ENCODE measurements at places on chromosomes 7 and 10. TPM values are rescaled to one million over a fixed set of nuclear protein-coding genes. Genes with fewer than 3 reads are reported as not detected.

Gene ARHGEF35
- 5.3 TPM for total RNA-seq

DNA sequence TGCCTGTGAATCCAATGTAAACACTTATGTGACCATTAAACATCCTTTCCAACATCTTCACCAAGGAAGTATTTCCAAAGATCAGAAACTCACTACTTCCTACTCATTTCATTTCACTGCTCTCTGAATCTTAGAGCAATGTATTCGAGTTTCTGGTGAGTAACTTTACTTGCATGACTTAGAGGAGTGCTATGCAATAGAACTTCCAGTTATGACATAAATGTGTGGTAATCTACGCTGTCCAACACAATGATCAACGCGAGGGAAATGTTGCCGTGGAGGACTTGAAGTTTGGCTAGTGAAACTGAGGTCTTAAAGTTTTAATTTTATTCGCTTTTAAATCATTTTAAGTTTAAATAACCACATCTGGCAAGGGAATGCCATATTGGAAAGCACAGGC lies 1326.3 kb downstream of the XPNPEP1 start:
- DNase-seq = no peak

DNA sequence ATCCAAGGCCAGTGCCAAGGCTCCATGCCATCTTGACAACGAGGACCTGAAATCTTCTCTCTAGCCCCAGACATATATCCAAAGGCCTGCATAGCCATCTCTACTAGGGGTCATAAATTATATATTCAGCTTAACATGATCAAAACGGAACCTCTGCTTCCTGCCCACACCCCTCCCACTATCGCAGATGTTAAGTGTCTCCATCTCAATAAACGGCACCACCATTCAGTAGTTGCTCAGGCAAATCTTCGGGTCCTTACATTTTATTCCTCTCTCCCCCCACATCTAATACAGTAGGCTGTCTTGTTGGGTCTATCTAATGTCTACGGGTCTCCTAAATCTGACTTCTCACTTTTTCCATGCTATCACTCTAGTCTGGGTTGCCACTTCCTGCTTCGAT lies 201.1 kb upstream of the PLXNA4 start:
- no peak for DNase-seq

- DNase-seq = no peak
Measured at GRCh38 chr10:112700215-112700671, 249.8 kb upstream of the TCF7L2 start.

Gene RNF148
- 2.2 TPM for total RNA-seq

Gene HTRA1
- total RNA-seq = 35.7 TPM

Gene POM121L12
- not detected for total RNA-seq

GRCh38 chr10:125055446-125055845 lies 104.9 kb downstream of the CTBP2 start:
- no peak for DNase-seq

Gene DDC
- total RNA-seq = 0.29 TPM

- no peak for DNase-seq
Measured at GRCh38 chr7:108014747-108015682, 12.1 kb upstream of the LAMB1 start.

GRCh38 chr7:138388673-138389491 lies 71.2 kb upstream of the TRIM24 start:
- DNase-seq = no peak

Gene PPIF
- total RNA-seq = 99.4 TPM

DNA sequence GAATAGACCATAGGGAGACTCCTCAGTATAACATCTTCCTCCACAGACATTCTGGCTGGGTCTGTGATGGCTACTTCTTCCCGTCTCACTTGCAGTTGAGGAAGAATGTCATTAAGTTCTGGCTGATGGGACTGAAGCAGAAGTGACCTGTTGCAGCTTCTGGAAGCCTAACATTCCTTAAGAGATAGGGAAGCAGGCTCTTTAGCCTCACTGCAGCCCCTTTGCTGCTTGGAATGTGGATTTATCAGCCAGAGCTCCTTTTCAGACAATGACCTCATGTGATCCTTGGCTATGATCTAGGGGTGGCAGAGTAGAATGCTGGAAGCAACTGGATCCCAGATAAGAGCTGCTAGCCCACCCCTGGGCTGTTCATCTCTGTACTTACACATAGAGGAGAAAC lies 142.5 kb downstream of the RNF216 start:
- DNase-seq = peak; percentile 32

GRCh38 chr7:95240921-95241320 lies 83.4 kb downstream of the PON1 start:
- no peak for DNase-seq

DNA sequence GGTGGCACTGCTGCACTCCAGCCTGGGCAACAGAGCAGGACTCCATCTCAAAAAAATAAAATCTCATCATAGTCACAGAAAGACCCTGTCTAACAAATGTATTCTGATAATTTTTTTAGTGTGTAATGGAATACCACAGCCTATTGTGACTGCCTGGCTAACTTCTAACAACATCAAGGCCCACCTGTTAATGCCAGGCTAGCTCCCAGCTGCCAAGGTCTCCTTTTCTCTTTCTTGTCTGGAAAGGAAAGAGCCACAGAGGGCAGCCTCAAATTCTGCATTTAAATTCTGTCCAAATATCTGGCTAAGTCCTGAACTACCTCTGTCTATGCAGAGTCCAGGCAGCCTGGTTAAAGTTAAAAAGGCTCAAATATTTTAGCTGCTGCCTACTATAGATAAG lies 700.9 kb downstream of the MAGI2 start:
- no peak for DNase-seq

GRCh38 chr10:31721096-31721495 lies 207.5 kb downstream of the ARHGAP12 start:
- no peak for DNase-seq

- DNase-seq = peak; percentile 39
Measured at GRCh38 chr7:148540041-148540738, 50.4 kb upstream of the C7orf33 start.

- no peak for DNase-seq
Measured at GRCh38 chr7:8176370-8177081, 85.4 kb downstream of the ICA1 start.

- DNase-seq = no peak
Measured at GRCh38 chr10:124866812-124867211, 65.2 kb downstream of the ABRAXAS2 start.

DNA sequence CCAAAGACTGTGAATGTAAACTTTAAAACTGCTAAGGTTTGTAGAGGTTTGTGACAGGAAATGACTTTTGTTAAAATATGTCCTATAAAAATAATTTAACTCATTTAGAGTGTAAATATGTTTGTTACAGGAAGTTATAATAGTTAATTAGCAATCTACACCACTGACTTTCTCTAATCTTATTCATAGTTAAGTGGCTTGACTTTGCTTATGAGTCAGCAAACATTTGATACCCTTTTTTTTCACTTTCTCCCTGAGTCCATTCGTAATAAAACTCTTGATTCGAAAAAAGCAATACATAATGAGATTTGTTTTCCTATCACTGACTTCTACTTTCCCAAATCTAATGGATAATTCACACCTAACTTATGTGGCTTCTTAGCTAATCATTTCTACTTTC lies 317.7 kb upstream of the SEMA3C start:
- peak; percentile 63 for DNase-seq

DNA sequence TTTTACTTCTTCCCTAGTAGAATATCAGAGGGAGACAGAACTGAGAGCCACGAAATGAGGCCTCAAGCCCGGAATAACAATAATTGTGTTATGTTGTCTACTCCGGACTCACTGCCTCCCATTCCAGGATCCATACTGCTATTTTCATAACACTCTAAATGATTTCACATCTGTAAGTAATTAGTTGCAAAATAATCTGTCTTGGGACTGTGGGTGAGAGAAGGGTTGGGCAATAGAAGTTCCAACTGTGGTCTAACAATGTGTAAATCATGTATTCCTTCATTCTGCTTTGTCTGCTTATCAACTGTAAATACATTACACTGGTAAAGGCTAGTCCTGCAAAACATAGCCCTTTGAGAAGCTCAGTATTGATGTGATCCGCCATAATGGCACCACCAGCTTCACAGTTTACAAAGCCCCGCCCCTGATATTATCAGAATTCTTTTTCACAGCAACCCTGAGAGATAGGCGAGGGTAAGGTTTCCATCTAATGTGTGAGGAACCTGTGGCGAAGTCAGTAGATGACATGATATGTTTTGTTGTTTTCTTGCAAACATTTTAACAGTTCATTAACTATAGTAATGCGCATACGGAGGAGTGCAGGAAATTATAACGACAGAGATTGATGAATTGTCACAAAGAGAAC lies 265.7 kb upstream of the BMPER start:
- no peak for DNase-seq

Gene IFIT3
- total RNA-seq = 5.3 TPM

- no peak for DNase-seq
Measured at GRCh38 chr10:106971411-106971831, 193.1 kb downstream of the SORCS1 start.

- DNase-seq = peak; percentile 18
Measured at GRCh38 chr7:44240983-44241510, 40.3 kb downstream of the YKT6 start.

DNA sequence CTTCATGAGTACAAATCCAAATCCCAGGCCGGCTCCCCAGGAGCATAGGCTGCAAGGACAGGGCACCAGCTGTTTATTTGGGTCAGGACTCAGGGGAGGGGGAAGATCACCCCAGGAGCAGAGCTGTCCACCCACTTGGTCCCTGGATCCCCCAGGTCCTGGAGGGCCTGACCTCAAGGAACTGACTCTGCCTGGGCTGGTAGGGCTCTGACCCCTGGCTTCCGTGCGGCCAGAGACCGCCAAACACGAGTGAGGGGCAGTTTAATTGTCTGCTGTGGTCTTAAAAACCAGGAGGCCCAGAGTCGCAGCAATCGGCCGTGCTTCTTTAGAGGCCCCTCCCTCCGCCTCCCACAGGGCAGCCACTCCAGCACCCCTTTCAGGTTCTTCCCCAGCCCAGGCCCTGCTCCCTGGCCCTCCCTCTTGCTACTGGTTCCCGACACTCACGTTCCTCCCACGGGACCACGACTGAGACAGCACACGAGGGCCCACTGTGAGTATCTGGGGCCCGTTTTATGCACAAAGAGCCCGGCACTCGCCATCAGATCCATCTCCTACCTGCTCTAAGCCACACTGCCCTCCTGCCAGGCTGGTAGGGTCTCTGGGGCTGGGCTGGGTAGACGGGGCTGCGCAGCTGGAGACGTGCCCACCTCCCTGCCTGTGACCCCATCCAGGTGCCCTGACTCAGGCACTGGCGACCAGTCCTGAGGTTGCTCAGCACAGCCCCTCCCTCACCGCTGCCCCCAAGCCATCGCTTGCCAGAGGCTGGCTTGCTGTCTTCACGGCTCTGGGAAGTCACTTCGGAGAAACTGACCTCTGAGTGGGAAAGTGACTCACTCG lies 30.0 kb upstream of the CFAP46 start:
- DNase-seq = no peak

Gene HOXA4
- 14.6 TPM for total RNA-seq

Gene MSS51
- total RNA-seq = 0.80 TPM

DNA sequence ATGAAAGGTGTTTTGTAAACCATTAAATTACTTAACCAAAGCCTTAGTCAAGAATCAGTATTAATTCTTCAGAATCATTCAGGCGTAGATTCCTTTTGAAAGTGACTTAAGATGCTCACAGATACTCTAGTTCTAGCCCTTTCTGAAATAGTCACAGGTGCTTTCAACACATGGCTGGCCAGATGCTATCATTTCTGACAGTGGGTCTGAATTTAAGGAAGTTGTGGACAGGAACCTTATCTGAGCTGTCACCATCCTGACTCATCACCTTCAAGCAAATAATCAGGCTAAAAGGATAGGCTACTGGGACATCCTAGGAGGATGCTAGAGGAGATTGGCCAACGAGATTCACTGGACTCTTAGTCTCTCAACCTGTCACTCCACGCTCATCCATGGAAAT lies 501.5 kb downstream of the LRMDA start:
- no peak for DNase-seq

- DNase-seq = no peak
Measured at GRCh38 chr10:32943854-32944661, 14.0 kb downstream of the ITGB1 start.

Gene RBM20
- total RNA-seq = 0.07 TPM

DNA sequence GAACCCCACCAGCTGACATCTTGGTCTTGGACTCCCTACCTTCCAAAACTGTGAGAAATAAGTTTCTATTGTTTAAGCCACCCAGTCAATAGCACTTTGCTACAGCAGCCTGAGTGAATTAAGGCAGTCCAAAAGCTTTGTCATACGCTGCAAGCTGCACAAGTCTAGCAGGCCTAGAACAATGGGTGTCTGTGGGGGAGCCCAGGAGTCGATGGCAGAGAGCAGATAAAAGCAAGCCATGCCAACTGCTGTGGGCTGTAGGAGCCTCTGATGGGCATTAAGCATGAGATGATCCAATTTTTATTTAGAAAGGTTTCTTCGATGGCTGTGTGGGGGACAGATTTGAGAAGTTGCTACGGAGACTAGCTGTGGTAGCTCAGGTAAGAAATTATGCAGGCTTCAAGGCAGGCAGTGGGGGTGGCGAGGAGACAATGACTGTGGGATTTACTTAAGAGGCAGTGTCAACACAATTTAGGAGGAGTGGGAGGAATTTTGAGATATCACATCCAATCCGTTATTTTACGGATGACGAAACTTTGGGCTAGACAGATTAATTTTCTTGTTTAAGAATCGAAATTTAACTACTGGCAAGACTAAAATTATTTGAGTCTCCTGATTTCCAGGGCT lies 110.4 kb downstream of the NRCAM start:
- DNase-seq = no peak

DNA sequence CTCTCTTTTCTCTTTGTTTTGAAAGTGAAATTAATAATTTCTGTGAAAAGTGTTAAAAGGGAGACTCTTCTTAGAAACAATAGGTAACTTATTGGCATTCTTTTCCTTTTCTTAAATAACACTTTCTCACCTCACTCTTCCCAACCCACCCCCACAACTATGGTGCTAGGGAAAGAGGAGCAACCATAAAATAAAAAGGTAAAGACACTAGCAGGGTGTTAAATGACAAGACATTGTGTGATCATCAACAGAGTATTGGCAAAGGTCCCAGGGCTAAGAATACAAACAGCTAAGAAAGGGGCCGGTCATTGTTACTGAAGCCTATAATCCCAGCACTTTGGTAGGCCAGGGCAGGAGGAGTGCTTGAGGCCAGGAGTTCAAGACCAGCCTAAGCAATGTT lies 183.7 kb downstream of the NEBL start:
- no peak for DNase-seq

Measured in epithelial cell of proximal tubule (primary cell).